ENCODE measurements at places on chromosomes 3 and 15.

DNA sequence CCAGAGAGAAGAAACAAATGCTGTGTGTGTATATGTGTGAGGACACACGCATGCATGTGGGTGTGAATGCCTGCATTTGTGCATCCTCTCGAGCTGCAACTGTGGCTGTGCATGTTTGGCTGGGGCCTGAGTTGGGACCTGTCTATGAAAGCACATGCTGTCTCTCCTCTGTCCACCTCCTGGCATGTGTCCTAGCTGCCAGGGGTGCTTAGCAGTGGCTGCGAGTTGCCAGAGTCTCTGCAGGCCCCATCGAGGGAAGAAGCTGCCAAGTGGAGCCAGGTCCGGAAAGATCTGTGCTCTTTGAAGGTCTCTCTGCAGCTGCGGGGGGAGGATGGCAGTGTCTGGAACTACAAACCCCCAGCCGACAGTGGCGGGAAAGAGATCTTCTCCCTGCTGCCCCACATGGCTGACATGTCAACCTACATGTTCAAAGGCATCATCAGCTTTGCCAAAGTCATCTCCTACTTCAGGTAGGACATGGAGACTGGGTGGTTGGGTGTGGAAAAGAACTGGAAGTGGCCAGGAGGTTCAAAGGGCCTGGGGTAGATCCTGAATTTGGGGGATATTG, 30.7 kb downstream of the NR1I2 start:
- DNase-seq: no peak

DNA sequence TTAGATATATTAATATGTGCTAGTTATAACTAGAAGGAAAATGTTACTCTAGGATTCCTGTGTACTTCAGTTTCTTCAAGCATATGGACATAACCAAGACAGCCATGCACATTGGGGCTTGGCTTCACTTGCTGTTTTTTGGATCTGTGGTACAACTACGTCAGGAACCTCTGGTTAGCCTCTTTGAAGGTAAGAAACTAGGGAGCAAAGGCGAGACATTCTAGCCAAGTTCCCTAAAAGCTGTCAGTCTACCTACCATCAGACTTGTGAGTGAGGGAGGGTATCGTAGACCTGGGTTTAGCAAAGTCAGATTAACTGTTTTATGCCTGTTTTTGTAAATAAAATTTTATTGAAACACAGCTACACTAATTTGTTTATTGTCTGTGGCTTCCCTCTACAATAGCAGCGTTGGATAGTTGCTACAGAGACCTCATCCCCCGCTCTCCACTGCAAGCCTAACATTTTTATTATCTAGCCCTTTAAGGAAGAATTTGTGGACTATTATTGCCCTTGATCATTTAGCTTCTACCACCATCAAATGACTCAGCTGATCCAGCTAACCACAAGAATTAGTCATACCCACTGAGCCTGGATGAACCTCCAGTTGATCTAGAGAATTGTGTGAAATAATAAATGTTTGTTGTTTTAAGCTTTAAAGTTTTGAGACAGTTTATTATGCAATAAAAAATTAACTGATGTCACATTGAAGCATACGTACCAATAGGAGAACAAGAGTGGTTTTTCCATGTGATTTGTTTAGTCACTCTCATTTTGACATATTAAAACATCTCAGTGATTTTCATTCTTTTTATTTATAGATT, 58.1 kb downstream of the RSRC1 start:
- no peak for DNase-seq

- no peak for DNase-seq
These were observed 49.0 kb downstream of the LRRN1 start for GRCh38 chr3:3847994-3848922.

DNA sequence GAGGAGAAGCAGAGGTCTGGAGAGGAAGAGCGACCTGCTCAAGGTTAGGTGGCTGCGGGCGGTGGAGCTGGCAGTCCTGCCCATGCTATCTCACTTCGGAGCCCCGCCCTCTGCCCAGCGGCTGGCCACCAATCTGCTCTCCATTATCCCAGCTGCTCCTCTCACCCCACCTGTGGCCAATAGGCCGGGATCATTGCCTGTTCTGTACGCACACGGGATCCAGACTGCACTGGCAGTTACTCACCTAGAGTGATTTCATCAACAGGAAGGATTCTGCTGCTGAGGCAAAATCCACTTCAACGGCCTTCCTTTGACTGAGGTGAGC, 100.6 kb downstream of the TLE3 start:
- no peak for DNase-seq

- no peak for DNase-seq
These were observed 55.9 kb upstream of the OSBPL11 start for GRCh38 chr3:125651244-125651643.

DNA sequence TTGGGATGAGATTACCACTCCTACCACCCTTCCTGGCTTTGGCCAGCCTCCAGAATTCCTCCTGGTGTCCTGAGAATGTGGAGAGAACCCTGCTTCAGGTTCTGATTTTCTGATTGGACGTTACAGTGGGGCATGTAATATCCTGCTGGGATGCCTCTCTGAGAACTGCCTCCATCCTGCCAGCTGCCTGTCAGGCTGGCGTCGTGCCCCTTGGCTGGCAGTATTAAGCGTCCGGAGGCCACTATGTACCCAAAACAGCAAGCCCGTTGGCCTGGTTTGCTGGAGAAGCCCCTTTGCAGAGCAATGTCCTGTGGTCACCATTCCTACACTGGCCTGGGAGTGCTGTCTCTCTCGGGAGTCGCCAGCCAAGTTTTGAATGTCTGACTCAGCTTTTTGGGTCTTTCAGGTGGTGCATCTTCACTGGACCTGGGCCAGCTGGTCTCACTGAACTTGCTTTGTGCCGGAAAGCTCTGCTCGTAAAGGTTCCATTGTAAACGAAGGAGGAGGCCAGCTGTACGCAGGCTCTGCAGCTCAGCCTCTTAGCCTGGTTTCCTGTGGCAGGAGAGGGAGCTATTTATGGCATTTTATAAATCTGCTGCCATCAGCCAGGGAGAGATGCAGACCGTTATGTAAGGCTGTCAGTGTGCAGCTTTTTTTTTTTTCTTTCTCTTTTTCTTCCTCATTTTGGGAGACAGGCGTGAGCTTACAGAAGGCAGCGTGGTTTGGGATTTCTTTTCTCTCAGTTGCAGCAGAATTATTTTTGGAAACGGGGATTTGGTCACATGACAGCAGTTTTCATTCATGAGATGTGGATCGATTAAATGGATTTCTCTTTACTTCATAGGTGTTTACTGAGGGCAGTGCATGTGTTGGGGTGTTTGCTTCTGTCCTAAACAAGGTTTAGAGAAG, 19.0 kb upstream of the TRAK1 start:
- DNase-seq: no peak

DNA sequence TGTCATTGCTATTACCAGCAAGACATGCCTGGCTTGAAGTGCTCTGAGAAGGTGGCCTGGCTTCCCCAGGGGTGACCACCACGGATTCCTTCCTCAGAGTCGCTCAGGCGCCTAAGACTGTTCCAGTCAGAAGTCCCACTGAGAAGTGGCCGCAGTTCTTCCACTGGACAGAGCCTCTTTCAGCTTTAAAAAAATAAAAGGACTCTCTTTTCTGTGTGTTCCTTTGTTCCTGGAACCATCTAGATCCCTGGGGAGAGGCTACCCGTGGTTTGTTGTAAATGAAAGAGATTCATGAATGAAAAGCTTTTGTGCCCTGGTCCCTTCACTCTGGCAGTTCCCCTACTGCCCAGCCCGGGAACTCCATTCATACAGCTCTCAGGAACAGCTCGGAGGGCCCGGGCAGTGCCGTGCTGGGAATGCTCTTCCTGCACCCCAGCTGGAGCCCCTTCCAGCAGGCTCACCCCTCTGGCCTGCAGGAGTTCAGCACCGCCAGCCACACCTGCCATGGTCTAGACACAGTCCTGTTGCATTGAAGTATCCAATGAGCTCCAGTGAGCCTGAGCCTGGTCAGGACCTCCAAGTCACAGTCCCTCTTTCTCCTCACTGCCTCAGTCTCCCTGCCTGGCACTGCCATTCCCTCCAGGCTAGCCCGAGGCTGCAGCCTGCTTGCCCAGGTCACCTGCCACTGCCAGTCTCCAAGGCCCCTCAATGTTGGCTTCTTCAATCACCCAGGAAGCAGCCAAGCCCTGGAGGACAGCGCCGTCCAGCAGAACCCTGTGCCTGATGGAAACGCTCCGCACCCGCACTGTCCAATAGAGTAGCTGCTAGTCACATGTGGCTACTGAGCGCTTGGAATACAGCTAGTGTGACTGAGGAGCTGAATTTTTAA, 75.4 kb downstream of the XXYLT1 start:
- no peak for DNase-seq

DNA sequence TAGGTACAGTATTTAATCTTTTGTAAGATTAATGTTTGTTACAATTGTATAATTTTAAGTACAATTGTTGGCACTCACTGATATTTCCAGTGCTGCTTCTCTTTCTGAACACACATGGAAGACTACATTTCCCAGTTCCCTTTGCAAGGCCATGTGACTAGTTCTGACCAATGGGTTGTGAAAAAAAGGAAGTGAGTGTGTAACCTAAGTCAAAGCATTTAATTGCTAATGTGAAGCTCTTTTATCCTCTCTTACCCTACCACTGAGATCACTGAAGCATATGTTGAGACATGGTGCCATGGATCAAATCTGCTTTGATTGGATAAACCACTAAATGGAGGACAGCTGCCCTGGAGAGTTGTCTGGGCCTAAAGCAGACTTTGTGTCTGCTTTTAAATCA, 83.9 kb upstream of the PLXND1 start:
- peak; percentile 1 for DNase-seq

DNA sequence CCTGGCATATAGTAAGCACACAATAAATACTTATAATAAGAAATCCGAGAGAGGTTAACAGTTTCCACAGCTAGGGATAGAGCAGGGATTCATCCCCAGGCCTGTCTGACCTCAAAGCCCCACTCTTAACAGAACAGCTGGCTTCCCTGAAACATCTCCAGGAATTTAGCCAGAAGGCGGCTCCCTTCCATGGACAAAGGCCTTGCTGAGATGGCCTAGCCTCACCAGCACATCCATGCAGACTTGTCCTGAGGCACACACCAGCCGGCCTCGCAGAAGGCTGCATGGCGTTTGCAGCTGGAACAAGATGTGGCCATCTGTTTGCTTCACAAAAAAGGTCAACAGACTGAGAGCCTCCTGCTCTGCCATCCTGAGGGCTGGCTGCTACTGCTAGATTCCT, 245.4 kb downstream of the SLCO3A1 start:
- DNase-seq: no peak

DNA sequence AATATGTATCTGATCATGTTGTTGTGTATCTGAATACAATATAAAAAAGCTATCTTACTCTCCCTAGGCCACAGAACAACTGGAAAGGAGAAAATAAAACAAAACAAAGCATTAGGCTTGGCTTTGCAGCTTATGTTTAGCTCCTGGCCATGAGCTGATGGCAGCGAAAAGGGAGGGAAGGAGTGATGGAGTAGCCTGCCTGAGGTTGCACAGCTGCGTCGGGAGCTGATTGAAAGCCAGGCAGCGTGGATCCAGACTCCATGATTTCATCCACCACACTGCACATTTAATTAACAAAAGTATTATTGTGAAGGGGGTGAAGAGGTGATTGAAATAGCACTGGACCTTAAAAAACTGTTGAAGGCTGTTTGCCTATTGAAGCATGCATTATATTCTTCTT, 212.2 kb downstream of the GABRG3 start:
- DNase-seq: no peak

DNA sequence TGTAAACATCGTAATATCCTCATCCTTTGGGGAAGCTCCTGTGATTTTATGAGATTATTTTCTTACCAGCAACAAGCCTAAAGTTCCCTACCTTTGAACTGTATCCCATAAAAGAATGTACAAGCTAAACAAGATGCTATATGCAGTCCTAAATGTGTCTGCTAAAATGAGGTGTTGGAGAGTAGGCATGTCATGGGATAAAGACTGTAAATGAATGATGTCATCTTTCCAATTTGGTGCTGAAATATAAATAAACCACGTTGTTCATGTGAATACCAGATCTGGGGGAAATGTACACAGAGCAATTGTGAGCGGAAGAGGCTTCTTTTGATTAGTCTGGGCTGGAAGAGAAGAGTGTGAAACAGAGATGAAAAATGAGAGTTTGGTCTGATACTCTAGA, 214.9 kb upstream of the WNT5A start:
- no peak for DNase-seq

- no peak for DNase-seq
These were observed 46.5 kb downstream of the KLHDC8B start for GRCh38 chr3:49217688-49218470.

GRCh38 chr3:149572796-149573414, 84.9 kb downstream of the WWTR1 start:
- DNase-seq: no peak

DNA sequence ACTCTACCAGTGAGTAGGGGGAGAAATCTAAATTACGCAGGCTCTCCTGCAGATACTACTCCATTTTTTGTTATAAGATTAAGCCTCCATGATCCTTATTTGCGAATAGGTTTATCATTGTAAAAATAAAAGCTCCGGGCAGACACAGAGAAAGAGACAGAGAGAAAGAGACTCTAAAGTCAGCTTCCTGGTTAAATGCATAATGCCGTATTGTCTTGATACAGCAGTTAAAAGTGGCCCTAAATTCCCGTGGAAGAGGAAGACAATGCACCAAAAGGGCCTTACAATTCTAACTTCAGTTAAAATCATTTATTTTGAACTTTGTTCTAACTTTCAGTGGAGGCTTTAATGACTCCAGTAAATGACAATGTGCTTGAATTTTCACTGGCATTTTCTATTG, 98.3 kb downstream of the SLC9A9 start:
- DNase-seq: no peak

GRCh38 chr3:113948015-113948917, 453 bp downstream of the ZDHHC23 start:
- peak; percentile 21 for DNase-seq
